Putamen (tissue), 1 donor: ENCODE measurements at places on chromosomes 1 and 21.
A peak's percentile ranks its signal among the peaks of the same experiment; 100 is the strongest.

DNA sequence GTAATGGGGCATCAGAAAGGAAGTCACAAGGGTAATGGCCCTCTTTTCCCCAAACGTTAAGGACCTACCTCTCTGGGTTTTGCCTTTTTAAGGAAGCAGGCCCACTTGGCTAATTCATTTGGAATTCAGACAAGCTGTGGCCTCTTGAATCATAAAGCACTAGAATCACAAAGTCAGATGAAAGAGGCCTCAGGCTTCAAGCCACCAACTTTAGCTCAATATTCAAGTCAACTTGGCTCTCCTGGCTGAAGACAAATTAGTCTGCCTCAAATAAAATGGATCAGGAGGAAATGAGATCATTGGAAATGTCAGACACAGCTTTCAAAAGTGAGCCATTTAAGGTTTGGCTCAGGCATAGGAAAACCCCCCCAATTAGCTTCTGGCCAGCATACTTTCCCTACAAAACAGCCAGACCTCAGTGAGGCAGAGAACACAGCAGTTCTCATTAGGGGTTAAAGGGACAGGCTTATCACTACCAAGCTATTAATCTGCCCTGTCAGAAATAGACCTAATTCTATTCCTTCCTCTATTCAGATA, 34.3 kb downstream of the SLC35D1 start:
- peak; percentile 39 for DNase-seq

GRCh38 chr1:220878191-220879075, 810 bp upstream of the HLX start:
- no peak for DNase-seq

DNA sequence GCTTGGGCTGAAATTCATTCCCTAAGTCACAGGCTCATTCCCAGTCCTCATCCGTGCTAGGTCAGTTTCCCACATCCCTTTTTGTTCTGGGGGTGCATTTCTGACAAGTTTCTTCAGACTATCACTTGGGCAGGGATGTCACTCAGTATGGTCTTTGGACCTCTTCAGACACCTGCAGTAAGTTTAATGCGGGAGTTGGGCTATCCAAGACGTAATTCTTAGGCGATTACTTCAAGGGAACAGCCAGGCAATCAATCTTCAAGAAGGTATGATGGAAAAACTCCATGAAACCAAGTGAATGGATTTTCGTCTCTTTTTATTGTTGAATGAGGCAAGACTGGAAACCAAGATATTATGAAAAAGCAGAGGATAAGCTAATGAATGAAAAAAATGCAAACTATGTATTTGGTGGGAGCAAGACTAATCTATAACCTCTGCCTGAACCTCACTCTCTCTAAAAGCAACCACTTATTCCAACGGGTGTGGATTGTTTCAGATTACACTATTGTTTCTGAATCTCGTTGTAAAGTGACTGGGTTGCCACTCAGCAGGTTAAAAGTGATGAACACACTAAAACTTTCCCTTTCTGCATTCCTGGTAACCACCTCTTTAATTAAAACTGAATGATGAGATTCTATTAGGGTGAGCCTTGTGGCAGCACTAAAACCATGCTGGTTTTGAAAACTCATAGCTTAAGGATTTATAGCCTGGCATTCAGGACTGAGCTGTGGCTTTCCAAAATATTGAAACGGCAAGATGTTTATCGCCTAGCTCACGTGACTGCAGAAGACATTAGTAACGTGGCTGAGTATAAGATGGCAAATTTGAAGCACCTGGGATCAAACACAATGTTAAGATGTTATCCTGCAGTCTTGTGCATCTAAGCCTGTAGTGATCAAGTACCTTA, 1.1 kb downstream of the RASAL2 start:
- DNase-seq, result no peak

- no peak for DNase-seq
Observed at GRCh38 chr1:87146538-87146937, 182.1 kb upstream of the LMO4 start.

- no peak for DNase-seq
Observed at GRCh38 chr1:1299686-1300351, 7.9 kb downstream of the ACAP3 start.

DNA sequence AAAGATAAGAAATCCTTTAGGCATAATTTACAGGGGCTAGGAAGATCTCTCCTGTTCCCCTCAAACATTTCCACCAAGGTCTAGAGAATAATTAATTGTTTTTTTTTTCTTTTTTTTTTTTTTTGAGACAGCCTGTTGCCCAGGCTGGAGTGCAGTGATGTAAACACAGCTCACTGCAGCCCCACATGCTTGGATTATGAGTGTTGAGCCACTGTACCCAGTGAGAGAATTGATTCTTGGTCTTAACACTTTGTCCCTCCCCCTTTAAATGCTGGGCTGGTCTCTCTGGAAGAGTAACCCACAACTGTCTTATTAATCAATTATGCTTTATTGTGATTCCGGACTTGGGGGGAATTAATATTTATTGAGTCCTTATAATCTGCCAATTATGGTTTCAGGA, 33.4 kb downstream of the ATF3 start:
- no peak for DNase-seq

DNA sequence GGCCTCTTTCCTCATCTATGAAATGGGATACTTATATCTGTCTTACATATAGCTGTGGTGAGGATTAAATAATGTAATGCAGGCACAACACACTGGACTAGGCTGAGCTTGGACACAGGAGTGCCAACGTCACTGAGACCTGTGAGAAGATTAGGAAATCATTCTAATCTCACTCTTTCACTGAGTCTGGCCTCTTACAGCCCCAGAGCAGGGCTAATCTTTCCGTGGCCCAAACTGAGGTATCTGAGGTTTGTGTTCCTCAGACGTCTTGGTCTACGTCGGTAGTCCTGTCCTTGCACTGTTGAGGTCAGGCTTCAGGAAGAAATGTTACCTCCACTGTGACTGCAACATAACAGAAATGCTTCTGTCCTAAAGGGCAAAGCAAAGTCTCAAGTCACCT, 22.6 kb upstream of the A3GALT2 start:
- DNase-seq, result no peak

- DNase-seq, result peak; percentile 67
Observed at GRCh38 chr1:34597877-34598514, 156.9 kb upstream of the GJB5 start.

GRCh38 chr1:28246427-28246832, 10.5 kb downstream of the ATP5IF1 start:
- DNase-seq, result no peak

DNA sequence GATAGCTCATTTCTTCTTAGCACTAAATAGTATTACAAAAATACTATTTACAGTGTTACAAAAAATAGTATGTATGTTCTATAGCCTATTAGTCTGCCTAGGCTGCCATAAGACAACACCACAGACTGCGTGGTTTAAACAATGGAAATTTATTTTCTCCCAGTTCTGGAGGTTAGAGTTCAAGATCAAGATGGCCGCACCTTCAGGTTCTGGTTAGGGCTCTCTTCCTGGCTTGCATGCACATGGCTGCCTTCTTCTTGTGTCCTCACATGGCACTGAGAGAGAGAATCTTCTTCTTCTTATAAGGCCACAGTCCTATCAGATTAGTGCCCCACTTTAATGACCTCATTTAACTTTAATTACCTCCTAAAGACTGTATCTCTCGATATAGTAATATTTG, 4.1 kb downstream of the ATF6 start:
- DNase-seq, result no peak
